ENCODE measurements at places on chromosomes 2 and 18.

GRCh38 chr2:63856303-63856603 lies 14.6 kb downstream of the UGP2 start:
- DNase-seq, result no peak

DNA sequence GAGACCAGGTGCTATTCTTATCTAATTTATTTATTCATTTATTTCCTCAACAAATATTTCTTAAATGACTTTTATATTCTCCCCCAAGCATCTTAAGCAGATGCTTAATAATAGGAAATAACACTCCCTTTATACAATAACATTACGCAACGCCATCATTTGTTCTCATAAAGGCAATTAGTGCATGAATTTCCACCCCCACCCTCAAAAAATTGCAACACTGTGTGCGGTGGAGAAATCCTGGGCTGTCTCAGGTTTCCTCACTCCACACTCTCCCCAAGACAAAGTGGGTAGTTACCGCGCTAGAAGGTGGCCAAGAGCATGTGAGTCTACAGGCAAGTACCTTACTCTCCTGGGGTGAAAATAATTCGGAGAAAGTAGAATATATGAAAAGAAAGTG lies 37.0 kb upstream of the CTDP1 start:
- DNase-seq, result no peak

- DNase-seq, result no peak
Measured at GRCh38 chr2:207619764-207620203, 5.4 kb downstream of the METTL21A start.

- no peak for DNase-seq
Measured at GRCh38 chr2:111634995-111635538, 248.9 kb downstream of the ANAPC1 start.

DNA sequence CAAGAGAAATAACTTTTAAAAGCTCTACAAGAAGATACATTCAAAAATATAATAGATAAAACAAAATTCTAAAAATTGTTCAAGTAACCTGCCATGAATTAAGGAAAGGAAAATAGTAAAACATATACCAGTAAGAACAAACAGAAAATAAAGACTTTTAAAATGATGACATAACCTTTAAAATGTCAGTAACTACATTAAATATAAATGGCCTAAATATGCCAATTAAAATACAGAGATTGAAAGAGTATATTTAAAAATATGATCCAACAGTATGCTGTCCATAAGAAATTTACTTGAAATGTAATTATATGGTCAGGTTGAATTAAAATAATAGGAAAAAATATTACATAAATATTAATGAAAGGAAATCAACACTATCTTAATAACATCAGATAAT lies 911.7 kb upstream of the POU3F3 start:
- DNase-seq, result no peak

DNA sequence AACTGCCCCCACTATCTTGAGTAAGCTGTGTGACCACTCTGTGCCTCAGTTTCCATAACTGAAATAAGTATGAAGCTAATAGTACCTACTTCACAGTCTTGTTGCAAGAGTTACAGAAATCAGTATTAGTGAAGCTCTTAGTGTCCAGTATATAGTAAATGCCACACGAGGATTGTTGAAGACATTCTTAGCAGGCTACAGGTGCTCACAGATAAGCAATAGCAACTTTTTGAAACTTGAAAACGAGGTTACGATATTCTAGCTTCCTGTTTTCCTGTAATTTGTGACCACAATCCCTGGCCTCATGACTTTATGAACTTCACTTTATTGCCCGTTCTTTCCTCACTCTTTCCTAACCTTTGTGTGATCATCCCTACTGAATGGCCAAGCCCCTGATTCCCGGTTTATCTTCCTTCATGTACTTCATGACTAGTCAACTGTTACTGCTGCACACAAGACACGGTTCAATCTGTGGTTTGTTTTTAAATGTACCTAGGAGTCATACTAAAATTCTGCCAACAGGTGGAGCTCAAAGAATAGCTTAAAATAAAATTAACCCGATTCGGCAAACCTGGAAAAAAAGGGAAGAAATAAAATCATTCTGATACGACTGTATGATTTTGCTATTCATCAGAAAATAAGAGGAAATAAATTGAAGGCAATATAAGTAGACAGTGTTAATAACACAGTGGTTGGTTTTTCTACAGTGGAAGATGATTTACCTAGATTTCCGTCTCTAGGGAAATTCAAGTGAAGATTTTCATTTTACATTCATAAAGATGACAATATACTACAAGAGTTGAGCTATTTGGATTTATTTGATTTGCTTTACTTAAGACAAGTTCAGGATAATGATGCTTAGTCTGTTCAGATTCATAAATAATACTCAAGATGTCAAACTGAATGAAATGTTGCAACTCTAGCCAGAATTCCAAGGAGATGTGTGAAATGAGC lies 38.1 kb upstream of the STAT1 start:
- DNase-seq, result no peak

GRCh38 chr2:187566266-187566665 lies 12.0 kb upstream of the TFPI start:
- DNase-seq, result no peak

DNA sequence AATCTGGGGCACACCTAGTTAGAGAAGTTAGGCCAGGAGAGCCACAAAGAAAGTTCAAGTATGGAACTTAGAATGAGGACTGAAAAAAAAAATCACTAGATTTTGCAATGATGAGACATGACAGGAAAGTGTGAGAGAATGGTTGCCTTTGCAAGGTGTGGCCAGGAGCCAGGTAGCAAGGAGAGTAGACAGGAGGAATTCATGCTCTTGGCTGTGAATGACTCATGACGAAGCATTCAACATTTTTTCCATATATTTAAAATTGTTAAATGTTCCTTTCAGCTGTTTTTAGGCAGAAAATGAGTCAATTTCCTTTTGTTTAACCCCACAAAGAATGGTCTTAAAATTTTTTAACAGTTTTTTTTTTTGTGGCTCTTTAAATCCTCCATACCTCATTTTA lies 636.9 kb downstream of the PLCL1 start:
- DNase-seq, result no peak

DNA sequence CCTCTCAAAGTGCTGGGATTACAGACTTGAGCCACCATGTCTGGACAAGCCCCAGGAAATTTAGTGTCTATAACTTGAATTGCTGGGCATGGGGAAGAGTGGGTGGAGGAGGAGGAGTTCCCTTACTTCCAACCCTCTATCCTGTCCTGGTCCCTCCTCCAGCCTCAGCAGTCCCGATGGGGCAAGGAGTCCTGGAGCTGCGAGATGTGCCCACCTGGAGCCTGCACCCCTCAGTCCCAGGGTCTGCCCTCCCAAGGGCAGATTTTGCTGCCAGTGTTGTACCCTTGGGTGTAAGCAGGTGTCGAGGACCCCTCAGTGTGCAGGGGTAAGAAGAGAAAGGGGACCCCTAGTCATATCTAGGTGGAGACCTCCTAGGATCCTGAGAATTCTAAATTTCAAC lies 2.8 kb downstream of the VAMP8 start:
- no peak for DNase-seq

DNA sequence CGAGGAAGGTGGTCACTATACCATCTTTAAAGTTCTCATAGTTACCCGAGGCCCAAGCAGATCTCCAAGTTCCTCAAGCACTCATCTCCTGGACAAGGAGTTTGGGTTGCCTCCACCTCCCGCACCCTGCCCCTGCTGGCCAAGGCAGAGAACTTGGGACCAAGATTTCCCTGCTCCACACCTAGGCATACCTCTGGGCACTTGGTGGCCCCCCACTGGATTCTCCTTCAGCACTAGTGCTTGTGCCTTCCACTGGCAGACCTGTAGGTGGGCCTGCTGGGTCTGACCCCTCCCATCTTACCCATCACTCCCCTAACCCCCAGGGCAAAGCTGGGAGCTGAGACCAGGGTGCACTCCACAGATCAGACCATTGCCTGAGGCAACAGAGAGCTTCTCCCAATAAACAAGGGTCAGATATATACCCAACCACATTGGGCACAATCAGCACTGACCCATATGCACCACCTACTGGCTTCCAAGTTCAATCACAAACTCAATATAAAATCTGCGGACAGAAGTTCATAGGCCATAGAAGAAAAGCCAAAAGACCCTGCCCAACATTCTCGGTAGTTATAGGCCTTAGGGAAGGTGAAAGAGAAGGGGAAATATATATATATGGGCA lies 244.2 kb downstream of the EXOC6B start:
- no peak for DNase-seq

- no peak for DNase-seq
Measured at GRCh38 chr2:32425719-32426141, 68.9 kb downstream of the BIRC6 start.

GRCh38 chr2:161046876-161047275 lies 113.4 kb upstream of the TANK start:
- no peak for DNase-seq

GRCh38 chr2:78876316-78876688 lies 149.2 kb upstream of the REG3G start:
- no peak for DNase-seq

GRCh38 chr2:238138331-238139195 lies at the start of gene KLHL30:
Gene KLHL30 (plus strand): TSS chr2:238138668. CDS start chr2:238140755, 2,087 bp downstream.
- no peak for DNase-seq

DNA sequence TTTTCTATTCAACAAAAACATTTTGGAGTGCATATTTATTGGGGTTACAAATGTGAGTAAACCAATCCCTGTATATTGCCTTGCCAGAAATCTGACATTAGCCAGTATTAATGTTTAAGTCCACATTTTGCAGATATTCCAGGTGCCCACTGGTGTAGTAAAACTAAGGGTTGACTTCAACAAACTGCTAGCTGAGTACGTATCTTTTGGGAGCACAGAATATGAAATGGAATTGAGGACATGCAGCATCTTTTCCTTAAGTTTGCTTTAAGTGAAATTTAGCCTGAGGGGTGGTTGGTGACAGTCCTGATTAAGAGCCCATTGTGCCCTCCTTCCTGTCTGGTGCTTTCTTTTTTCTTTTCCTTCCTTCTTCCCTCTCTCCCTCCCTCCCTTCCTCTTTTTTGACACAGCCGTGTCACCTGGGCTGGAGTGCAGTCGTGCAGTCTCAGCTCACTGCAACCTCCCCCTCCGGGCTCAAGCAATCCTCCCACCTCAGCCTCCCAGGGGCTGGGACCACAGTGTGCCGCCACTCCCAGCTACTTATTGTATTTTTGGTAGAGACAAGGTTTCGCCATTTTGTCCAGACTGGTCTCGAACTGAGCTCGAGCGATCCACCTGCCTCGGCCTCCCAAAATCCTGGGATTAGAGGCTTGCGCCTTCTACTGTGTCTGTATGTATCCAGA lies 1.6 kb downstream of the NUP35 start:
- no peak for DNase-seq

GRCh38 chr18:55732227-55733106 lies 144.5 kb upstream of the TCF4 start:
- DNase-seq, result no peak

DNA sequence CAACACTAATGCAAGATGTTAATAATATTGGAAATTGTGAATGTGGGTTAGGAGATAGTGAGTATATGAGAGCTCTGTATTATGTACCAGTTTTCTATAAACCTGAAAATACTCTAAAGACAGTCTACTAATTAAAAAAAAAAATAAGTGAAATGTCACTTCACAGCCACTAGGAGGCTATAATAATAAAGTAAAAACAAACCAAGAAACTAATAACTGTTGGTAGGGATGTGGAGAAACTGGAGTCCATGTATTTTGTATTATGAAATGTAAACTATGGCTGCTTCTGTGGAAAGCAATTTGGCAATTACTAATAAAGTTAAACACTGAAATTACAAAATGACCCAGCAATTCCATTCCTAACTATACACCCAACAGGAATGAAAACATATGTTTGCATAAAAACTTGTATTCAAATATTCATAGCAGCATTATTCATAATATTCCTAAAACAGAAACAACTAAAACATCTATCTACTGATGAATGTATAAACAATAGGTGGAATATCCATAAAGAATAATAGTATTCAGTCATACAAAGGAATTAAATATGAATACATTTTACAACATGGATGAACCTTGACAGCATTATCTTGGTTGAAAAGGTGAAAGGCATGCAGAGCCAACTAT lies 36.2 kb downstream of the CCDC178 start:
- no peak for DNase-seq

- no peak for DNase-seq
Measured at GRCh38 chr2:232162187-232162586, 200.7 kb downstream of the DIS3L2 start.

DNA sequence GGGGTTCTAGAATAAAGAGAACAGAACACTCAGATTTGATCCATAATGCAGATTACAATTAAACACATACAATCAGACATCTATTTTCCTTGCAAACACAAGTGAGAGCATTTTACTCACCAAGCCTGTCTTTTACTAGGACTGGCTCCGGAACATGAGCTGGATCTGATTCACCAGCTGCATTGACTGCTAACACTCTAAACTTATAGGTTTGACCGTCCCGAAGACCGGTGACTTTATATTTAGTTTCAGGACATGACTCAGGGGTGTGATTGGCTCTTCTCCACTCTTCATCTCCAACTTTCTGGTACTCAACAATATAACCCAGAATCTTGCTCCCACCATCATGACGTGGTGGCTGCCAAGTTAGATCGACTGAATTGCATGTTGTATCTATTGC lies 112.4 kb downstream of the PLEKHA3 start:
- DNase-seq, result no peak

DNA sequence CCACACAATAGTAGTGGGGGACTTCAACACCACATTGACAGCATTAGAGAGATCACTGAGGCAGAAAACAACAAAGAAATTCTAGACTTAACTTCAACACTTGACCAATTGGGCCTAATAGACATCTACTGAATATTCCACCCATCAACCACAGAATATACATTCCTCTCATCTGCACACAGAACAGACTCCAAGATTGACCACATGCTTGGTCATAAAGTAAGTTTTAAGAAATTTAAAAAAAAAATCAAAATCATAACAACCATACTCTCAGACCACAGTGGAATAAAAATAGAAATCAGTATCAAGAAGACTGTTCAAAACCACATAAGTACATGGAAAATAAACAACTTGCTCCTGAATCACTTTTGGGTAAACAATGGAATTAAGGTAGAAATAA lies 9.0 kb upstream of the FLACC1 start:
- DNase-seq, result no peak

GRCh38 chr2:116057538-116057937 lies 1615.1 kb downstream of the DPP10 start:
- DNase-seq, result no peak

- DNase-seq, result no peak
Measured at GRCh38 chr2:214484239-214484638, 73.4 kb downstream of the VWC2L start.

GRCh38 chr18:48313792-48314191 lies 95.4 kb downstream of the ZBTB7C start:
- DNase-seq, result no peak
